NCI-H1092 treated with DMSO at 0.1 percent for 48 hours (cell line): ENCODE measurements at places on chromosomes 11 and 22.
A peak's percentile ranks its signal among the peaks of the same experiment; 100 is the strongest.

GRCh38 chr11:129374081-129374992, 1.3 kb upstream of the BARX2 start:
- no peak for DNase-seq

- DNase-seq = no peak
Observed at GRCh38 chr11:20668131-20668809, 1.1 kb upstream of the NELL1 start.

- no peak for DNase-seq
Observed at GRCh38 chr11:74749965-74750296, 1.3 kb downstream of the RNF169 start.

DNA sequence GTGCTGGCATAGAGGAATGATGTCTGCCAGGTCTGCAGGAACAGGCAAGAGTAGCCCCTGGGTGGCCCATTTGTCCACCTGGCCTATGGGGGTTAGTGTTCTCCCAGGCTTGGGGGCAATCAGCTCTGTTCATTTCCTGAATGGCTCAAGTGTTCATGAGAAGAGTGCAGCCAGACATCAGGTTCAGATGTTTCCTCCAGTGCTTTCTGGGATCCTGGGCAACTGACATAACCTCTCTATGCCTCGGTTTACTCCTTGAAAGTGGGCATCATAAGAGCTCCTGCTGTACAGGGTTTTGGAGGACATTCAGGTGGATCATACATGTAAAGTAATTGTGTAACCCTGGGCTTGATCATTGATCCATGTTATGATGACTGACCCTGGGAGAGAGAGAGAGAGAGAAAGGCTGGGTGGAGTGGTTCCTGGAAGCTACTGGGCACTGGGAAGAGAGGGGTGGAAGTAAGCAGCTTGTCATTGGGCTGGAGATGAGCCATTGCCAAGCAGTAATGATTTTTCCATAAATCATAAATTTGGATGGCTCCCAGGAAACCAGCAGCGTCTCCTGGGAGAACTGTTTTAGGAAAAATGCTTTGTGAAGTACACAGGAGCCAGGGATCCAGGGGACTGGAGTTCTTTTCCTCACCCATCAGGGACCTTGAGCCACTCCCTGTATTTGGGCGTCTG, 30.2 kb upstream of the ACCSL start:
- peak; percentile 44 for DNase-seq

DNA sequence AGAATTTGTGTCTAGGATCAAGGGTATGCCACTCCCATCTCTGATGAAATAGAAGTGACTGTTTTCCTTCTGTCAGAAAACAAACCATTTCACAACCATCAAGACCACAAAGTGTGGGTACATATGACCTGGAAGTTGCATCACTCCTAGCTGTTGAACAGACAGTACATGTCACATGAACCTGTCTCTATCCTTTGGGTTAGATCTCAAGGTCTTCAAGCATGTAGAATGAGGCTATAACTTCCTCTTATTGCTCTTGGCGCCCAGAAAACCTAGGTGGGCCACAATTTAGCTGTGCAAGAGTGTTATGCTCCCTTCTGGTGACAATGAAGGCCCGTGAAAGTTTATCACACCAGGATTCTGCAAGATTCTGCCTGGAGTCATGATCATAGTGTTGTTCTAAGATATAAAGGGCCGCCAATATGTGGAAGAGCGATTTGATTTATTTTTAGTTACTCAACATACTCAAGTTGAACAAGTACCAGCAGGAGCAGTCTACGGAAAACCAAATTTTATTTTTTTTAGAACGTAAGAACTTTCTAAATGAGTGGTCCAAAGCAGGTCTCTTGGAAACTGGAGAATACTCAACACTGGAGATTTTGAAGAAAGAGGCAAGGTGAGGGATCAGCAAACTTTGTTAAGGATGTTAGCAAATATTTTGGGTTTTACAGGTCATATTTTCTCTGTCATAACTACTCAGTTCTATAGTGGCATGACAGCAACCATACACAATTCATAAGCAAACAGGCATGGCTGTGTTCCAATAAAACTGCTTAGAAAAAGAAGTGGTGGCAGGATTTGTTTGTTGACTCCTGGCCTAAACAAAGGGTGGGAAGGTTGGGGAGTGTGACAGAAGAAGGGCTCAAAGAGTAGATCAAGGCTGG, 101.8 kb downstream of the USP35 start:
- no peak for DNase-seq

DNA sequence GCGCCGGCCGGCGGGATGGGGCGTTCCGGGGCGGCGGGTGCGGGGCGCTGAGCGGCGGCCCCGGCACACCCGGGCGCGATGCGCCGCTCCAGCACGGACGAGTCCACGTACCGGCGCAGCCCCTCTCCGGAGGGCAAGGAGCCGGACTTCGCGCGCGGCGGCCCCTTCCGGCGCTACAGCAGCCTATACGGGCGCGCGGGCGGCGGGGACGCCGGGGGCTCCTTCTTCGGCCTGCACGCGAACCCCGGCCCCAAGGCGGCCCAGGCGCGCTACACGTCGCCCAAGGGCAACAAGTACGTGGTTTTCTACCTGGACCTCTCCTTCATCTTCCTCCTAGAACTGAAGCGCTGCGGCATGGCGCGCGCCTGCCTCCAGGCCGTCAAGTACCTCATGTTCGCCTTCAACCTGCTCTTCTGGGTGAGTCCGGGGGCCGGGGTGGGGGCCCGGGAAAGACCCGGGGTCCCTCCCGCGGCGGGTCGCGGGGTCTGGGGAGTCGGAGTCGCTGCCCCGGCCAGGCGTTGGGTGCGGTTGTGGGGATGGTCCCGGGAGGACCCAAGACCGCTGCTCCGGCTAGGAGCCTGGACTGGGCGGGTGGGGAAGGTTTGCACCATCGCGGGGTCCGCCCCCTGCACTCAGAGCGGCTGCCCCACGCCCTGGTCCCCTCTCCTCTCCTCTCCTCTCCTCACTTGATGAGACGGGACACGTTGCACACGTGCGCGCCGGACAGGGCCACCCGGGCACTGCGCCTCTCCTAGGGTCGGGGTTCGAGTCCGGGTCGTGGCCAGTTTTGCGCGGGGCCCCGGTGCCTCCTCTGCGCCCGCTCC, 7.5 kb downstream of the TSPAN4 start:
- peak; percentile 45 for DNase-seq
